Neuronal stem cell (in vitro differentiated cells): ENCODE measurements at places on chromosomes 6 and 20.

- no peaks in the 10 kb centered on the region for H3K27me3 ChIP-seq
- H3K4me1 ChIP-seq = no peaks in the 10 kb centered on the region
- DNase-seq = no peak
- H3K4me3 ChIP-seq = no peak overlapping the region
Measured at GRCh38 chr20:9441948-9442347, 72.4 kb upstream of the LAMP5 start.

GRCh38 chr6:14240411-14241166 lies 123.0 kb downstream of the CD83 start:
- no peaks in the 10 kb centered on the region for H3K27me3 ChIP-seq
- H3K4me3 ChIP-seq = no peak overlapping the region
- H3K4me1 ChIP-seq = peaks cover 5% of the 10 kb centered on the region
- H3K27ac ChIP-seq = no peak overlapping the region

GRCh38 chr6:71011871-71012371 lies 55.1 kb upstream of the B3GAT2 start:
- peaks cover 5% of the 10 kb centered on the region for H3K4me1 ChIP-seq
- no peaks in the 10 kb centered on the region for H3K27me3 ChIP-seq
- no peak overlapping the region for H3K4me3 ChIP-seq
- DNase-seq = no peak
- H3K27ac ChIP-seq = no peak overlapping the region
- no peaks in the 10 kb centered on the region for H3K36me3 ChIP-seq

GRCh38 chr20:35866418-35867202 lies 87.7 kb downstream of the SCAND1 start:
- no peak overlapping the region for H3K4me3 ChIP-seq
- no peak for DNase-seq
- H3K27ac ChIP-seq = no peak overlapping the region
- H3K27me3 ChIP-seq = no peaks in the 10 kb centered on the region
- H3K4me1 ChIP-seq = no peaks in the 10 kb centered on the region

DNA sequence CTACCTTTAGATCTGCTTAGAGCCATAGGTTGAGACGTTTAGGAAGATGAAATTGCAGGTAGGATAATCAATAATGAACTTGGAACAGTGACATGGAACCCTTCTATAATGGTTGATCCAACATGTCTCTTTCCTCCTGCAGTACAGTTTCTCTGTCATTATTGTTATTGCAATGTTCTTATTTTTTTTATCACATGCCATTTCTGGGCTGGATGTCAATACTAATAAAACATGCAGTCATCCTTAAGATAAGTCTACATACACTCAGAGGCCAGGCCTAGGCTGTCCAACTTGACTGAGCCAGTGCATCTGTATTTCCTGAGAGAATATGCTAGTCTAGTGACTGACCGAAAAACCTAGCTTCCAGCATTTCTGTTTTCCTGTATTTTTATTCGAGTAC lies 75.3 kb upstream of the THEMIS start:
- H3K4me1 ChIP-seq = no peaks in the 10 kb centered on the region
- peaks cover 58% of the 10 kb centered on the region for H3K36me3 ChIP-seq
- H3K27ac ChIP-seq = no peak overlapping the region
- no peaks in the 10 kb centered on the region for H3K27me3 ChIP-seq

- no peak for DNase-seq
- no peak overlapping the region for H3K27ac ChIP-seq
- peaks cover 2% of the 10 kb centered on the region for H3K4me1 ChIP-seq
- H3K36me3 ChIP-seq = no peaks in the 10 kb centered on the region
- H3K27me3 ChIP-seq = no peaks in the 10 kb centered on the region
Measured at GRCh38 chr20:44354979-44355497, 461 bp upstream of the HNF4A start.

DNA sequence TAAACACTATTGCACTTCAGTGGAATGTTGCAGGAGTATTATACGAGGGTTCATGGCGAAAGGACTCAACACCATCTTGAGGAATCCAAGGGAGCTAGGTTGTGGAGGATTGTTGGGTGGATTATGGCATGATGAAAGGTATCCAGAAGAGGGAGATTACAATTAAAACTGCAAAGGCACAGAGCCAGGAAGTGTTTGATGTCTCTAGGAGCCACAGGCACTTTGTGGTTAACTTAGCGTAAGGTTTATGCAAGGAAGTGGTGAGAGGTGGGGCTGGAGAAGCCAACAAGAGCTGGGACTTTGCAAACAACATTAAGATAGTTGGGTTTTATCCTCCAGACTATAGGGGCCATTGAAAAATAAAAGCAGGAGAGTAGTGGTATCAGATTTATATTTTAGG lies 86.6 kb upstream of the TPD52L1 start:
- no peaks in the 10 kb centered on the region for H3K27me3 ChIP-seq
- H3K4me1 ChIP-seq = no peaks in the 10 kb centered on the region
- H3K4me3 ChIP-seq = no peak overlapping the region
- H3K27ac ChIP-seq = no peak overlapping the region

DNA sequence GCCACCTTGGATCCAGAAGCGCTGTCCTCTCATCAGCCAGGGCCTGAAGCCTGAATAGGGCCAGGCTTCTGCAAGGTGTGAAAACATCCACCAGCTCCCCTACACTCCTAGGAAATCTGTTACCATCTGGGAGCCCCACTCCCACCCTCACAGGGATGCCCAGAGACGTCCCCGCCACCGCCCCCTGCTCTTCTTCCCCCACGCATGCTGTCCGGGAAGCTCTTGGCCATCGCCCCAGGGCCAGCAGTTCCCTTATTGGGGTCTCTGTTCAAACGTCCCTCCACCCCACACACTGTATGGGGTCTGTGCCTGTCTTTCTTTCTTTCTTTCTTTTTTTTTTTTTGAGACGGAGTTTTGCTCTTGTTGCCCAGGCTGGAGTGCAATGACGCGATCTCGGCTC lies 3.8 kb downstream of the RGS19 start:
- H3K36me3 ChIP-seq = peaks cover 10% of the 10 kb centered on the region
- peaks cover 13% of the 10 kb centered on the region for H3K4me1 ChIP-seq
- no peak overlapping the region for H3K27ac ChIP-seq
- no peak for DNase-seq
- no peak overlapping the region for H3K4me3 ChIP-seq

DNA sequence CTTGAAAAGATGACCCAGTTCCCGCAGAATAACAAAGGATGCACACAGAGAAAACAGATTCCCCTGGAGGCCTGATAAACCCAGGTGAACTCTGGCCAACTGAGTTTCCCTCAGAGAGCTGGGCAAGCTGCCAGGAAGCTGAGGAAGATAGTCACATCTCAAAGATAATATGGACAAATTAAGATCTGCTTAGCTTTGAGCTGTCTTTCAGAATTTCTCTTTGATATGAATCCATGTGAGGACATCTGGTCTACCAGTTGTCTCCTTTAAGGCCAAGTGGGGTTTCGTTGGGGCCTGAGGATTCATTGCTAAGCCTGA lies 59.5 kb downstream of the ID4 start:
- no peaks in the 10 kb centered on the region for H3K4me1 ChIP-seq
- H3K27me3 ChIP-seq = no peaks in the 10 kb centered on the region
- no peak overlapping the region for H3K4me3 ChIP-seq
- H3K27ac ChIP-seq = no peak overlapping the region
- no peak for DNase-seq

DNA sequence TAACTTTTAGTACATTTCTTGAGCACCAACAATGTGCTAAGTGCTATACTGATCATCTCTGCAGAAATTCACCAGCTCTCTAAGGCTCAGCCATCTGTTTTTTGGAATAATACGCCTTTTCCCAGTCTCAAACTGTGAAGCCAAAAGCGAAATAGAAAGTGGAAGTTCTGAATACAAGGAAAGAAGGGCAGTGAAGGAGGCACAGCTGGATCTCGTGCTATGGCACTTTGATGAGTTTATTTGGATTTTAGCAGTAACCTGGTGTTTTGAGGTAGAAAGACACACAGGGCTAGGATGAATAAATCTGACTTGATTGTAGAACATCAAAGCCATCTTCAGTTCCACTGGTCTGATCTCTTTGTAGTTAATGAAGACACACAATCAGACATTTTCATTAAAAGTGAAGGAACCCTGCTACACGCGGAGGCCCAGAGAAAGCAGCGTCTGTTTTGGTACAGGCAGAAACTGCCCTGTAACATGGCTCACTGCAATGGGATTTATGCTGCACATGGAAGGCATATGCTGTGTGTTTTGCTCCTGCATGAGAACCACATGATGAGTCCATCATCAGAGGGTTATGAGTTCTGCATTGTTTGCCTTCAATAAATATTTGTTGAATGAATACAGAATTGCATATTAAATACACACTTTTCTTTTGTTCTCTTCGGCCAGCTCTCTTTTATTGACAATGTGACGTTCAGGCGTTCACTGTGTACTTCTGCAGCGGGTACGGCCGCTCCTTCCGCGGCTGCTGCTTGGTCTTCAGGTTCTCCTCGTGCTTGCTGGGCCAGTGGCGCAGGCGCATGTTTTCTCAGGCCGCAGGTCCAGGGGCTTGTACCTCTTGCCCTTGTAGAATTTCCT lies 100.9 kb downstream of the PREP start:
- H3K27ac ChIP-seq = no peak overlapping the region
- H3K27me3 ChIP-seq = no peaks in the 10 kb centered on the region
- peaks cover 23% of the 10 kb centered on the region for H3K36me3 ChIP-seq
- H3K4me3 ChIP-seq = no peak overlapping the region
- no peak for DNase-seq

- no peak overlapping the region for H3K27ac ChIP-seq
- H3K36me3 ChIP-seq = no peaks in the 10 kb centered on the region
- peaks cover 7% of the 10 kb centered on the region for H3K4me1 ChIP-seq
- no peaks in the 10 kb centered on the region for H3K27me3 ChIP-seq
- no peak for DNase-seq
- H3K4me3 ChIP-seq = no peak overlapping the region
Measured at GRCh38 chr6:116449565-116449964, 11.6 kb upstream of the CALHM6 start.

DNA sequence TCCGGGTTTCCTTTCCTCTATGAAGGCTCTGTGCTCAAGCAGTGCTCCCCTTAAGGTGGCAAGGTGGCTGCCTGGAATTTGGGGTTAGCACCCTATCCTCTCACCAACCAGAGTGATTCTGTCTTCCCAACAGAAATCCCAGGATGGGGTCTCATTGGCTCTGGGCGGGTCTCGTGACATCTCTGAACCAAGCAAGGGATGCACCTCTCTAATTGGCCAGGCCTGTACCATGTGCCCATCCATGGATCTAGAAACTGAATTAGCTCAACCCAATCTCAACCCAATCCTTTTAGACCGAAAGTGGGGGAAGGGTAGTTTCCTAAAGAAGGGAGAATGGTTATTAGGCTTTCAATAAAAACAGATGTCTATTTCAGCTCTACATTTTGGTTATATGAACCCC lies 17.6 kb upstream of the MBOAT1 start:
- H3K27me3 ChIP-seq = no peaks in the 10 kb centered on the region
- no peak overlapping the region for H3K27ac ChIP-seq
- no peaks in the 10 kb centered on the region for H3K36me3 ChIP-seq
- H3K4me1 ChIP-seq = no peaks in the 10 kb centered on the region

- H3K27me3 ChIP-seq = no peaks in the 10 kb centered on the region
- no peaks in the 10 kb centered on the region for H3K4me1 ChIP-seq
- no peak for DNase-seq
Measured at GRCh38 chr6:33860706-33861474, 57.1 kb upstream of the MLN start.

- no peak overlapping the region for H3K27ac ChIP-seq
- no peak for DNase-seq
- H3K36me3 ChIP-seq = no peaks in the 10 kb centered on the region
- H3K4me3 ChIP-seq = no peak overlapping the region
Measured at GRCh38 chr20:49563015-49563980, 4.6 kb downstream of the PTGIS start.

GRCh38 chr6:4466261-4466660 lies 309.9 kb upstream of the CDYL start:
- no peaks in the 10 kb centered on the region for H3K4me1 ChIP-seq
- H3K27ac ChIP-seq = no peak overlapping the region
- no peak overlapping the region for H3K4me3 ChIP-seq

DNA sequence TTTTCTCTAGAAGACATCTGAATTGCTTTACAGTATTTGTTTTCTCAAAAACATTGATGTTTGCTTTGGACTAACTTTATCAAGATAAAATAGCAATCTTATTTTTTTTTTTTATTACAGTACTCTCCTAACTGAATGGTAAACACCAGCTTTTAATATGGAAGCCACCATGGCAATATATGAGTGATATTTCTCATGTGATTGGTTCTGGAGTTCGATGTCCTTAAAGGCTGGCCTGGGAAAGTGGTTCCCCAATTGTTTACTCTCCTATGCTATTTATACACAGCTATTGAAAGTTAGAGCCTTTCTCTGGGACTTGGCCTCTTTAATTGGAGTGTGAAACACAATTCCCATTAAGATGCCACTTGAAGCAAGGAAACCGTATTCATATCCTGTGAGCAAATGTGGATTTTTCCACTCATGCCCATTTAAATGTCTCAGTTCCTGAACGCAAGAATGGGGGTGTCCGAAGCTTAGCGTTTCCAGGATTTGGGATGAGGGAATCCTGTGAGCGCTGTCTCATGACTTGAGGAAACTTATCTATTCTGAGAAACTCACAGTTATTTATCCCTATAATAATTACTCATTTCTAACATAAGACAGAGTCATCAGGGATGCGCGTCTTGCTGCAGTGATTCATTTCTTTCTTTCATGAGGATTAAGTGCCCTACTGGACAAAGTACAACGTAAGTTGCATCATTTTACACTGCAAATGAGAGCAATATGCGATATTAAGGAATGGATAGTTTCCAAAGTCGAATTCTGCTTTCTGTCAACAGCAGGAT lies 143.3 kb upstream of the PREP start:
- no peaks in the 10 kb centered on the region for H3K27me3 ChIP-seq
- H3K36me3 ChIP-seq = no peaks in the 10 kb centered on the region
- no peak overlapping the region for H3K27ac ChIP-seq
- H3K4me1 ChIP-seq = no peaks in the 10 kb centered on the region
